ENCODE measurements at places on chromosomes 4 and X. TPM values are rescaled to one million over a fixed set of nuclear protein-coding genes. Genes with fewer than 3 reads are reported as not detected.

Gene TAF1
- total RNA-seq: 38.9 TPM

Gene TIGD2
- total RNA-seq: 0.99 TPM

DNA sequence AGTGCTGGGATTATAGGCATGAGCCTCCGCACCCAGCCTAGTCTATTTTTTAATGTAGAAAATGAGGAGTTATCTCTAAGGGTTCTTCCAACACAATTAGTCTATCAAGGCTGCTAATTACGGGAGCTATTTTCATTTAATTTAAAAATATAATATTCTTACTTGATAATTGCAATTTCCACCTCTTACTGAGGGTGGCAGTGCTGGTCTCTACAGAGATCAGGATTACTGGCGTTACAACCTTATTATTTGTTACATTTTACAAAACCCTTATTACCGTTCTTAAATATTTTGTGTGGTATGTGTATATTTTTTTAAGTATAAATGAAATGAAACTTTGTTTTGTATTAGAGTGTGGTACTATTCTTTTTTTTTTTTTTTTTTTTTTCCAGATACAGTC is 17.6 kb upstream of the GK start:
- no peak for DNase-seq

GRCh38 chr4:186651624-186652023 is 72.0 kb downstream of the FAT1 start:
- DNase-seq: peak; percentile 93

- no peak for DNase-seq
Observed at GRCh38 chrX:455673-456072, 69.0 kb upstream of the PPP2R3B start.

- no peak for DNase-seq
Observed at GRCh38 chr4:118587946-118588345, 97.2 kb upstream of the METTL14 start.

Data from body of pancreas (tissue), 4 donors.